ENCODE measurements at places on chromosomes 12 and 14. TPM values are rescaled to one million over a fixed set of nuclear protein-coding genes. Genes with fewer than 3 reads are reported as not detected.
A peak's percentile ranks its signal among the peaks of the same experiment; 100 is the strongest.

Gene TXNDC16
- 9.0 TPM for total RNA-seq

Gene EMC9
- 20.8 TPM for total RNA-seq

Gene REM2
- 4.5 TPM for total RNA-seq

Gene SLC10A1
- not detected for total RNA-seq

Gene TEX52
- not detected for total RNA-seq

Gene CRADD
- 11.4 TPM for total RNA-seq

Gene ITGB7
- total RNA-seq, result 355 TPM

Gene PTGDR
- total RNA-seq, result 4.2 TPM

Gene EXOC3L4
- total RNA-seq, result not detected

Gene GDF3
- total RNA-seq, result not detected

Gene TSPAN19
- total RNA-seq, result not detected

Gene OR11H7
- not detected for total RNA-seq

Gene KCNK10
- not detected for total RNA-seq

Gene BCL2L14
- total RNA-seq, result 0.51 TPM

Gene SLC2A3
- 160 TPM for total RNA-seq

Gene GDF11
- total RNA-seq, result 12.1 TPM

GRCh38 chr12:58206876-58207275 is 265.5 kb downstream of the ATP23 start:
- DNase-seq, result no peak

GRCh38 chr14:24321212-24321975 is 10.1 kb downstream of the LTB4R start:
- H3K36me3 ChIP-seq, result no peaks in the 10 kb centered on the region
- H3K27ac ChIP-seq, result no peak overlapping the region
- H3K4me3 ChIP-seq, result no peak overlapping the region
- H3K4me1 ChIP-seq, result no peaks in the 10 kb centered on the region
- DNase-seq, result no peak

GRCh38 chr12:44930972-44931600 is 55.0 kb upstream of the NELL2 start:
- no peak for DNase-seq

GRCh38 chr12:94909663-94910062 is 93.8 kb downstream of the NDUFA12 start:
- H3K27me3 ChIP-seq, result no peaks in the 10 kb centered on the region
- H3K27ac ChIP-seq, result no peak overlapping the region
- H3K4me3 ChIP-seq, result no peak overlapping the region
- no peaks in the 10 kb centered on the region for H3K4me1 ChIP-seq

DNA sequence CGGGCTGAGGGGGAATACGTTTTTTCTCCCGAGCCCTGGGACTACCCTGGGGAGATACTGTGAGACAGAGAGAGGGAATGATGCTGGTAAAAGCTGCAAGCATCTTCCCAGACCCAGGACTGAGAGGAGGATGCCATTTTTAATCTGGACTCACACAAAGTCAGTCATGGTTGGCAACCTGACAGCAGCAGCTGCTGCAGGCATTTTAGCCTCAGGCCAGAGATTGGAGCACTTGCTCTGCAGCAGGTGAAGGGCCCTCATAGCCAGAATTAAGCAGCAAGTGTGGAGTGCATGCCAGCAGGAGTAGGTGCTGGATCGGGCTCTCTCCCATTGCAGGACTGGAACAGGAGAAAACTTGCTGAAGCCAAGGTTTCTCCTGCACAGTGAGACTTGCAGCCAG is 361.1 kb upstream of the CLEC14A start:
- no peak overlapping the region for H3K4me3 ChIP-seq
- no peak for DNase-seq
- H3K4me1 ChIP-seq, result no peaks in the 10 kb centered on the region
- H3K36me3 ChIP-seq, result no peaks in the 10 kb centered on the region

DNA sequence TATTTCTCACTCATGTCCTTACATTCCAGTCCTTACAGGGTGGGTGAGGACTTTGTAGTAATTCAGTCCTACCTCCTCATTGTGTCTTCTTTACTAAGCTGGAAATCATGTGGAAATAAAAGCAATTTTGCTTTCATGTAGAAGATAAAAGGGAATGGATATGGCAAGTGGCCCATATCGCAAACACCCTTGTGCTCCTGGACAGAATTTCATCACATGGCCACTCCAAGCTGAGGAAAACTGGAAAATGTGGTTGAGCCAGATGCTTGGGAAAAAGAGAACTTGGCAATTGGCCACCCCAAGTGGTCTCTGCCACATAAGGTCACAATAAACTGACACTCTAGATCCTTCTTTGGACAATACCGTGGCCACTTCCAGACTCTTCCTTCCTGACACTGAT is 64.2 kb upstream of the IFNG-AS1 start:
- peaks cover 5% of the 10 kb centered on the region for H3K4me1 ChIP-seq
- no peak for DNase-seq
- no peak overlapping the region for H3K27ac ChIP-seq
- no peaks in the 10 kb centered on the region for H3K36me3 ChIP-seq
- no peak overlapping the region for H3K4me3 ChIP-seq

GRCh38 chr12:26789731-26790644 is 43.0 kb downstream of the ITPR2 start:
- H3K4me1 ChIP-seq, result peaks cover 10% of the 10 kb centered on the region
- H3K36me3 ChIP-seq, result no peaks in the 10 kb centered on the region
- no peak overlapping the region for H3K4me3 ChIP-seq

DNA sequence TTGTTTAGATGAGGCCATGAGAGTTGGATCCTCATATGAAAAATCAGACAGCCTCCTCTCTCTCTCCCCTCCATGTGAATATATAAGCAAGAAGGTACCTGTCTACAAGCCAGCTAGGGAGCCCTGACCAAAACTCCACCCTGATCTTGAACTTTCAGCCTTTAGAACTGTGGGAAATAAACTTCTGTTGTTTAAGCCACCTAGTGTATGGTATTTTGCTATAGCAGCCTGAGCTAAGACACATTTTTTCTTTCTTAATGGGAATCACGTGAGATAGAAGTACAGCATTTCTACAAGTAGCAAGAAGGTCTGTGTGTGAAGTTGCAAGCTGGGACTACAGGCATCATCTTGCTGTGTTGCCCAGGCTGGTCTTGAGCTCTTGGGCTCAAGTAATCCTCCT is 16.3 kb upstream of the ABHD12B start:
- no peak for DNase-seq
- H3K4me3 ChIP-seq, result no peak overlapping the region
- H3K36me3 ChIP-seq, result no peaks in the 10 kb centered on the region
- peaks cover 4% of the 10 kb centered on the region for H3K4me1 ChIP-seq

DNA sequence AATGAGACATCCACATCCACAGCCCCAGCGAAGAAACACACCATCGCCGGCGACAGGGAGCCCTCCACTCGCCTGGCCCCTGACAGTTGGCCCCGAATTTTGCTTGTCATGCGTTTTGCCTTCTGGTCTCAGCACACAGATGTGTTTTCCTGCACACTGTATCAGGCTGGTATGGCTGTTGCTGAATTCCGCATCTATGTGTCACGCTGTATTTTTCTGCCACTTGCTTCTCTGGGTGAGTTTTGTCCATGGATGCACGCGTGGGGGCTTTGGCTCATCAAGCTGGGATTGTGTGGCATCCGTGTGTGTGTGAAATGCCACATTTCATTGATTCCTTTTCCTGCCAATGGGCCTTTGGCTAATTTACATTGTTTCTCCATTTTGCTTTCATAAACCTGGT is 26.5 kb downstream of the ARL6IP4 start:
- no peaks in the 10 kb centered on the region for H3K4me1 ChIP-seq
- H3K36me3 ChIP-seq, result peaks cover 22% of the 10 kb centered on the region
- no peak overlapping the region for H3K4me3 ChIP-seq
- no peak for DNase-seq

- DNase-seq, result no peak
- no peaks in the 10 kb centered on the region for H3K27me3 ChIP-seq
- no peaks in the 10 kb centered on the region for H3K4me1 ChIP-seq
- peaks cover 4% of the 10 kb centered on the region for H3K36me3 ChIP-seq
- no peak overlapping the region for H3K27ac ChIP-seq
- H3K4me3 ChIP-seq, result no peak overlapping the region
Observed at GRCh38 chr12:108543652-108544051, 17.3 kb downstream of the SART3 start.

GRCh38 chr14:100662879-100663760 is 63.6 kb upstream of the DLK1 start:
- peaks cover 40% of the 10 kb centered on the region for H3K27me3 ChIP-seq
- H3K4me3 ChIP-seq, result no peak overlapping the region
- no peak overlapping the region for H3K27ac ChIP-seq
- peaks cover 9% of the 10 kb centered on the region for H3K4me1 ChIP-seq

DNA sequence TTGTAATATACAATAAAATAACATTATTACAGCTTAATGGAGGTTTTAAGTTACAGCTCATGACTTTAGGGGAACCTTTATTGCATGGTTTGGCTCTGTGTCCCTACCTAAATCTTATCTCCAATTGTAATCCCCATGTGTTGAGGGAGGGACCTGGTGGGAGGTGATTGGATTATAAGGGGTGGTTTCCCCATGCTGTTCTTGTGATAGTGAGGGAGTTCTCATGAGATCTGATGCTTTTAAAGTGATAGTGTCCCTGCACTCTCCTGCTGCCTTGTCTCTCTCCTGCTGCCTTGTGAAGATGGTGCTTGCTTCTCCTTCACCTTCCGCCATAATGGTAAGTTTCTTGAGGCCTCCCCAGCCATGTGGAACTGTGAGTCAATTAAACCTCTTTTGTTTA is 132.1 kb upstream of the SYT1 start:
- H3K4me3 ChIP-seq, result no peak overlapping the region
- no peaks in the 10 kb centered on the region for H3K27me3 ChIP-seq
- H3K36me3 ChIP-seq, result no peaks in the 10 kb centered on the region
- H3K27ac ChIP-seq, result no peak overlapping the region
- H3K4me1 ChIP-seq, result no peaks in the 10 kb centered on the region

DNA sequence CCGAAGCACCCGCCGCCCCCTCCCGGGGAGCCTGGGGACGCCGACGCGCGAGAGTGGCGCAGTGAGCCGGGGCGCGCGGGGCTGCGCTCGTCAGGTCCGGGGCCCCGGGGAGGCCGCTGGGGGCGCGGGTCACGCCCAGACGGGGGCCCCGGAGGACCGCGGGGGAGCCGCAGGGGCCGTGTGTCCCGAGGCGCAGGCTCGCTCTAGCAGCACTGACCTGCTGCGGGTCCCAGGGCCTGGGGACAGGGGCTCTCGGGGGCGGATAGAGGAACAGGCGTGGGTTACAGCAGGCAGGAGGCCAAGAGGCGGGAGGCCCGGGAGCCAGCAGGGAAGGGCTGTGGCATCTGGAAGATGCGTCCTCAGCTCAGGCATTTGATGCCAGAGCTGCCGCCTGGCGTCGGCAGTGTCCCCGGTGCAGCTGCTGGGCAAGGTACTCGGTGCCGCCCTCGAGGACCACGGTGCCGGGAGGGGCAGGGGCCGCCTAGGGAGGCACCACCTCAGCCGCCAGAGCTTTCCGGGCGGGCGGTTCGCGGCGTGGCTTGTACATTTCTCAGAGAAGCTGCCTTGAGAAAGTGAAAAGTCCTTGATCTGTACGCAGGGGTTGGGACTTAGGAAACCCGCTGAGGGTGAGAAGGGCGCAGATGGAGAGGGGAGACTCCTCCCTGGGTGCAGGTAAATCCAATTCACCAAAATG is 1.2 kb downstream of the WNT5B start:
- DNase-seq, result no peak
- peaks cover 20% of the 10 kb centered on the region for H3K4me1 ChIP-seq
- H3K27ac ChIP-seq, result no peak overlapping the region
- H3K4me3 ChIP-seq, result peak overlapping the region; percentile 30
- peaks cover 3% of the 10 kb centered on the region for H3K27me3 ChIP-seq
